Fibroblast of villous mesenchyme (primary cell): ENCODE measurements at places on chromosomes 4 and X. TPM values are rescaled to one million over a fixed set of nuclear protein-coding genes. Genes with fewer than 3 reads are reported as not detected.
A peak's percentile ranks its signal among the peaks of the same experiment; 100 is the strongest.

The BEND2 gene
- total RNA-seq: not detected in 2 replicates

The HDX gene
- 4.8 and 9.9 TPM in 2 replicates for total RNA-seq

The CYSLTR1 gene
- under 0.01 TPM in 1 of 2 replicates, not detected in the other for total RNA-seq

GRCh38 chrX:124518885-124519284, 172.5 kb downstream of the SH2D1A start:
- no peak for DNase-seq

The MAGEB10 gene
- total RNA-seq: not detected in 2 replicates

The PPP1R2C gene
- not detected in 2 replicates for total RNA-seq

GRCh38 chr4:73894001-73894400, 24.8 kb downstream of the CXCL1 start:
- DNase-seq: no peak

DNA sequence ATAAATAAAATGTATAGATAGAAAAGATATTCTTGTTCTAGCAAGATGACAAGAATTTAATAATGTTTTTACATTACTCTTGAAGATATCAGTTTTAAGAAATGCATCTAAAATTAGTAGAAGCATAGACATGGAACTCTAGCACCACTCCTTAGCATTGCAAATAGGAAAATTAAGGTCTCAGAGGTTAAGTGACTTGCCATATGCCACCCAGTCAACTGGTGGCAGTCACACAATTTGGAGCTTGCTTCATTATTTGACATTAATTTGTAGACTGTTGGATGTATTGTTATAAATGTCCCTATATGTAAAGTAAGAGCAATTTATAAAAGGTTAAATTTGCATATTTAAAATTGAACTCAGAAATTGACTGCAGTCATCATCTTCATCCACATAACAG, 20.8 kb downstream of the GPM6A start:
- DNase-seq: no peak

- peak; percentile 16 for DNase-seq
Observed at GRCh38 chr4:27248829-27249228, 388.2 kb downstream of the STIM2 start.

The VEGFC gene
- total RNA-seq: 30.3 and 77.3 TPM in 2 replicates

- DNase-seq: no peak
Observed at GRCh38 chr4:185144601-185145240, 1.7 kb downstream of the SLC25A4 start.

The CABS1 gene
- not detected in 2 replicates for total RNA-seq

DNA sequence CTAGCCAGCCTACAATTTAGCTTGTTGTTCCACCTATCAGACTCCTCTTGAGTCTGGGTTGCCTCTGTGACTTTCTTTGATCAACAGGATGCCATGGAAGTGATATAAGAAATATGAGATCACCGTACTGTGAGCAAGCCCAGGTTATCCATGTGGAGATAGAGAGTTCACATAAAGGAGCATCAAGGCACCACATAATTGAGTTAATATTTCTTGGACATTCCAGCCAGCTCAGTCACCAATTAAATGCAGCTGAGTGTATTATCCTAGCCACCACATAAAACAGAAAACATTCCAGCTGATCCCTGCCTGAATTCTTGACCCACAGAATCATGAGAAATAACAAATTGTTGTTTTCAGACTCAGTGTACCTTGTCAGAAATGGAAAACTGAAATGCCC, 253.6 kb downstream of the PPP1R2C start:
- DNase-seq: peak; percentile 8

- DNase-seq: no peak
Observed at GRCh38 chr4:25075129-25075528, 44.4 kb upstream of the LGI2 start.

The RASGEF1B gene
- total RNA-seq: 0.32 TPM in 1 of 2 replicates, not detected in the other

The NSUN7 gene
- 0.32 and 0.86 TPM in 2 replicates for total RNA-seq

DNA sequence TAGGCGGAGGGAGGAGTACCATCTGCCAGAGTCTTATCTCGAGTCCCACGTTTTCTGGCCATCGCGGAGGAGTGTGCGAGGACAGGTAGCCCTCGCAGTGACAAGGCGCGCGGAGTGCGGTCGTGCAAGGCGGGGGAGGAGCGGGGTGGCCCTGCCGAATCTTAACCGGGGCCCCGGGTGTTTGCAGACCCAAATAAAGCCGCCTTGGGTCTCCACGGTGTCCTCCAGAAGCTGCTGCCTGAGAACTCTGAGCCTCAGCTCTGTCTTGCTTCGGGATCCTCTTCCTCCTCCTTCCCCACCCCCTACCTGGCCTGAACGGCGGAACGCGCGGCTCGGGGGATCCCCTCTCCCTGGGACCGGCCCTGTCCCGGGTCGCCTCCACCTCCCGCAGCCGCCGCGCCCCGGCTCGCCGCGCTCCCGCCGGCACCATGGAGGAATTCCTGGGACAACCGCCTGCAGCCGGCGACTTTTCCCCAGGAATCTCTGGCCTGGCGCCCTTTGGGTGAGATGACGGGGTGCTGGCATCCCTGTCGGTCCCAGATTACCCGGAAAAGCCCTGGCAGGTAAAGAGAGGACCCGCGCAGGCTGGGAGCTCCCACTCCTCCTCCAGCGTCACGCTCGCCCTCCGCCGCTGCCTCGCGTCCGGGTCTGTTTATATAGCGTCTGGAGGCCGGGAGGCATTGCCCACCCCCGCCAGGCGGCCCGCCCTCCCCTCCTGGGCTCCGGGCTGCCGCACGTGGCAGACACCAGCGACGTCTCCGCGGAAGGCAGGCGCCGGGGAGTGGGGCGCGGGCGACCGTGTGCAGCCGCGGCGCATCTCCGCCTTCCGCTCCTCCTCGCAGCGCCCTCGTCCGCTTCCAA, at the start of gene GALNTL6:
GALNTL6 (plus strand) TSS at position 740 of the 861 bp plus-strand sequence.
- DNase-seq: no peak

DNA sequence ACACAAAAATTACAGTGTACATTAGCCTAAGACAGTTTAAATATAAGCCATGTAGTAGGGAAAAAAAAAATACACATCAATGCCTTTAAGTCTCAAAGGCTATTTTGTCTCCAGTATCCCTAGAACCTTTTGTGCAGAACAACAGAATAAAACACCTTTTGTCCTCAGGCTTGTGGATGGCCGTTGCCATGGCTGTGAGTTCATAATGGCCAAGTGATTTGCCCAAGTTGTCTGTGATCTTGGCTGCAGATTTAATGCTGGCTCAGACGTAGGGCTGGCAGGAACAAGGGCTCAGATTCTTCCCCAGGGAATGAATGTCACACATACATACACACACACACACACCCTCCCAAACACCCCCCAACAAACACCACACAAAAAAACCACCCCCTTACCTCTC, 25.3 kb downstream of the GPM6B start:
- no peak for DNase-seq

DNA sequence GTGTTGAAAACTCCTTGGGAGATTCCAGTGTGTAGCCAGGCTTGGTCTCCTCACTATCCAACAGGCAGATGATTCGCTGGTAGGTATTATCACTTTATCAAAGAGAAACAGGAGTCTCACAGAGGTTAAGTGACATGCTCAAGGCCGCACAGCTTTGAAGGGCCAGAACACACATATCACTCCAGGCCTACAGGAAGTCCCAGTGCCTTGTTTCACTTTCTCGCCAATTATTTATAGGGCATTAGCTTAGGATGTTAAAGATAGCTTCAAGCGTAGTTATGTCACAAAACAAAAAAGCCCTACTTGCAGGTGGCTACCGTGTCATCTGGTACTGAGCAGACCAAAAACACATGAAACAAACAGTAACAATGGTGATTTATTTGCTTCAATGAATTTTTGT, 13.2 kb downstream of the ATP8A1 start:
- no peak for DNase-seq

The WAS gene
- total RNA-seq: under 0.01 TPM in 1 of 2 replicates, not detected in the other

The ZNF275 gene
- 12.9 and 13.4 TPM in 2 replicates for total RNA-seq

- DNase-seq: no peak
Observed at GRCh38 chr4:140089216-140089615, 64.8 kb downstream of the MAML3 start.

DNA sequence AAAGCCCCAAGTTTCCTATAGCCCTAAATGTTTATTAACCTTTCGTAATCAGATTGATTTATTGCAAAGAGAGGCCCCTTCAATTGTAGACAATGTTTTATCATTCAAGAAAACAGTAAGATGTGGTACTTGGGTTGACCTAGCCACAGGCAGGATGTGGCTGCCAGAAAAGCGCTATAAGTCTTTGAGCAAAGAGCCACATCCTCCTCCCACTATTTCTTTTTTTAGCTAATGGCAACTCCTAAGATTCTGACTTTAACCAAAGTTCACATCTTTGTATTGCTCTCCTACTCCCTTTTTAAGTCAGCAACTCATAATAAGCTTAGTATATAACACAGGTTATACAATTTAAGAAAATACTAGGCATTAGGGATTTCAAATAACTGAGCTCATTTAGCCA, 70.7 kb upstream of the PPP3CA start:
- no peak for DNase-seq

- DNase-seq: peak; percentile 62
Observed at GRCh38 chr4:101238706-101239105, 108.6 kb downstream of the PPP3CA start.

DNA sequence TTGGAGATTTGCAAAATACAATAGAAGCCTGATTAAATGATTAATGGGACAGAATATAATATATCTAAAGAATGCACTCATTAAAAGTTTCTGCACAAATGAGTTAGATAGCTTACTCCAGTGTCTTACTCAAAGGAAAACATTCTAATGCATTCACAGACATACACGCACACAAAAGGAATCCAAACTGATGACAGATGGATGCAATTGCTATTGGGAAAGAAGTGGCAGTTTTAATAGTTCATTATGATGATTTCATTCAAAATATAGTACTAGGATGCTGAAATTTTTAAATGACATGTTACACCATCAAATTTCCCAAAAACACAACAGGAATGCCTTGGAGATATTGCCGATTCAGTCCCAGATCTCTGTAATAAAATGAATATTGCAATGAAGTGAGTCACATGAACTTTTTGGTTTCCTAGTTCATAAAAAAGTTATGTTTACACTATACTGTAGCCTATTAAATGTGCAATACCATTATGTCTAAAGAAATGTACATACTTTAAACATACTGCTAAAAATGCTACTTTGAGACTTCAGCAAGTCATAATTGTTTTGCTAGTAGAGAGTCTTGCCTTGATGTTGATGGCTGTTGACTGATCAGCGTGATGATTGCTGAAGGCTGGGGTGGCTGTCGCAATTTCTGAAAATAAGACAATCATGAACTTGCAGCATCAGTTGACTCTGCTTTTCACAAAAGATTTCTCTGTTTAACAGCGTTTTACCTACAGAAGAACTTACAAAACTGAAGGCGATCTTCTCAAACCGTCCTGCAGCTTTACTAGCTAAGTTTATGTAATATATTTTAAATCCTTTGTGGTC, 45.6 kb downstream of the BBS12 start:
- DNase-seq: peak; percentile 86

DNA sequence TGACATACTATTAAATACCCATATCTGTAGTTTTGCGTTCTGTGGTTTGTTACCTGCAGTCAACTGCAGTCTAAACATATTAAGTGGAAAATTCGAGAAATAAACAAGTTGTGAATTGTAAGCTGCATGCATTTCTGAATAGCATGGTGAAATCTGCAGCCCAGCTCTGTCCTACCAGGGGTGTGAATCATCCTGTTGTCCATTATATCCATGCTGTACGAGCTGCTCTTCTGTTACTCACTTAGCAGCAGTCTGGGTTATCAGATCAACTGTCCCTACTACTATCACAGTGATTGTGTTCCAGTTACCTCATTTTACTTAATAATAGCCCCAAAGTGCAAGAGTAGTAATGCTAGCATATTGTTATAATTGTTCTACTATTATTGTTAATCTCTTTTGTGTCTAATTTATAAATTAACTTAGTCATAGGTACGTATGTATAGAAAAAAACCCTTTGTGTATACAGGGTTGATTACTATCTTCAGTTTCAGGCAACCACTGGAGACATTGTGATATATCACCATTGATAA, 173.7 kb upstream of the FAT4 start:
- peak; percentile 45 for DNase-seq

The BTC gene
- 0.43 TPM in 1 of 2 replicates, not detected in the other for total RNA-seq

DNA sequence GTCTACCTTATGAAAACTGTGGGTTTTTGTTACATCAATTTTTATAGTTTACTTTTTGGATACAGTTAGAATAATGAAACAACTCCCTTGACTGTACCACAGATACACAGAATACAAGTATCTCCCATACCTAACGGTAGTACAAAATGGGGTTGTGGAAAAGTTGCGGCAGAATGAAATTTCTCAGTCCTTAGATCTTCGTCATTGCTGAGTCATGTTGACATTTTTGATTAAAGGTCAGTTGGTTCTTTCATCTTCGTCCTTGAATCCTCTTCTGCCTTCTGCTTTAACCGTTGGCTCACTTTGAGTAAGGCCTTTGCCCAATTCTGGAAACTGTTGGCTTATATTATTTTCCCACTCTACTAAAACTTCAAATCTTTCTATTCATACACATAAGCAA, 75.6 kb downstream of the TRIML1 start:
- DNase-seq: no peak

DNA sequence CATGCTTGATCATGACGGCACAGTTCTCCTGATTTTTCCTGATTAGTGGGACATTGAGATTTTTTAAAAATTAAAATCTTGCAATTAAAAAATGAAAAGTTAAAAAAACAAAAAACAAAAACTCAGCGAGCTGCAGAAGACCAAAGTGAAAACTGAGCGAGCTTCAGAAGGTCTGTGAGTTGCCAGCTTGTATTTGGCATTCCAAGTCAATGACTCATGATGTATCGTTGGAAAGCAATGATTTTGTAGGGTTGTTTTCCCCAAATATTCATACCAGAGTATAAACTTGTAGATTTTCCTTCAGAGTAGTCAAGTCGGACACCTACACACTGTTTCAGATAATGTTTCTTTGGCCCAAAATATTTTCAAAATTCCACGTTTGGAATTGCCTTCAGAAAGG, 76.9 kb downstream of the LRRC66 start:
- peak; percentile 35 for DNase-seq

DNA sequence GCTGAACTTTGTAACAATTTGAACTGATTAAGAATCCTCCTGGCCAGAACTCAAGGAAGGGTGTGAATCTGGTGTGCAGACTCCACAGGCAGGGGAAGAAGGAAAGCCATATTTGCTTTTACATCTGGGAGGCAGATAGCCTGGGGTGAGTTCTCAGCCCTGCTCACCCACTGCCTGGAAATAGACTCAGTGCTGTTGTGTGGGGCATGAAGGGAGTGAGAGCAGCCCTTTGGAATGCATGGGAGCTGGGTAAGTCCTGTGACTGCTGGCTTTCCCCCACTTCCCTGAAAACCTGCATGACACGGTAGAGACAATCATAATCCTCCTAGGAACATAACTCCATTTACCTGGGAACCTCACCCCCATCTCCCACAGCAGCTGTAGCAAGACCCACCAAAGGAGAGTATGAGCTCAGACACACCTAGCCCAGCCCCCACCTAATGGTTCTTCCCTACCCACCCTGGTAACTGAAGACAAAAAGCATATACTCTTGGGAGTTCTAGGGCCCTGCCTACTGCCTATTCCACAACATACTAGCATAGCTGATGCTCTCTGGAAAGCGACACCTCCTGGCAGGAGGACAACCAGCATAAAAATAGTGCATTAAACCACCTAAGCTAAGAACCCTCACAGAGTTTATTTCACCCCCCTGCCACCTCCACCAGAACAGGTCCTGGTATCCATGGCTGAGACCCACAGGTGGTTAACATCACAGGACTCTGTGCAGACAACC, 59.3 kb upstream of the UBQLN2 start:
- DNase-seq: no peak

GRCh38 chr4:179331362-179331761, 1889.1 kb upstream of the AGA start:
- no peak for DNase-seq

GRCh38 chrX:38859602-38860001, 58.3 kb downstream of the MID1IP1 start:
- DNase-seq: peak; percentile 50

The CITED1 gene
- not detected in 2 replicates for total RNA-seq

The VSIG4 gene
- total RNA-seq: not detected in 2 replicates

GRCh38 chr4:75916091-75916661, 13.9 kb upstream of the PPEF2 start:
- peak; percentile 88 for DNase-seq

The TMSB15A gene
- total RNA-seq: 1.7 and 3.9 TPM in 2 replicates
